AML-193 (cell line): ENCODE measurements at places on chromosomes 6 and 20.
A peak's percentile ranks its signal among the peaks of the same experiment; 100 is the strongest.

- DNase-seq: no peak
These were observed 691.7 kb upstream of the SLC35B3 start for GRCh38 chr6:9126878-9127560.

DNA sequence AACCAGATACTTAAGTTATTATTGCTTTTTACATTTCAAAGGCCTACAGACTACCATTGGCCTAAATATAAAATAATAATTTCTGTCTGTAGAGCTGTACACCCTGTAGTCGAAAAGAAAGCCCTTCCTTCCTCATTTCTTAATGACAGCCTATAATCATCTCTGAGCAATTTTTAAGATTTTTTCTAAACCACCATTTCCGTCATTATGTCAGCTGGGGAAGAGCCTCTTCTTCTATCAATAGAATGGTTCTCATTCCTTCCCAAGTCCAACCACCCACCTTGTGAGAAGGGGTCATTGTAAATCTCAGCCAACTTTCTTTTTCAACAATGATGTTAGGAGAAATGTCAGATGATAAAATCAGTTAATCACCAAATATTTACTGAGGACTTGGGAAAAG lies 91.8 kb downstream of the PLEKHG1 start:
- peak; percentile 12 for DNase-seq

- peak; percentile 88 for DNase-seq
These were observed 1.6 kb downstream of the SCAND1 start for GRCh38 chr20:35952480-35953386.

- DNase-seq: no peak
These were observed 433.7 kb upstream of the HSF2 start for GRCh38 chr6:121965739-121966138.

- DNase-seq: no peak
These were observed 23.9 kb downstream of the ERMARD start for GRCh38 chr6:169775321-169775720.

DNA sequence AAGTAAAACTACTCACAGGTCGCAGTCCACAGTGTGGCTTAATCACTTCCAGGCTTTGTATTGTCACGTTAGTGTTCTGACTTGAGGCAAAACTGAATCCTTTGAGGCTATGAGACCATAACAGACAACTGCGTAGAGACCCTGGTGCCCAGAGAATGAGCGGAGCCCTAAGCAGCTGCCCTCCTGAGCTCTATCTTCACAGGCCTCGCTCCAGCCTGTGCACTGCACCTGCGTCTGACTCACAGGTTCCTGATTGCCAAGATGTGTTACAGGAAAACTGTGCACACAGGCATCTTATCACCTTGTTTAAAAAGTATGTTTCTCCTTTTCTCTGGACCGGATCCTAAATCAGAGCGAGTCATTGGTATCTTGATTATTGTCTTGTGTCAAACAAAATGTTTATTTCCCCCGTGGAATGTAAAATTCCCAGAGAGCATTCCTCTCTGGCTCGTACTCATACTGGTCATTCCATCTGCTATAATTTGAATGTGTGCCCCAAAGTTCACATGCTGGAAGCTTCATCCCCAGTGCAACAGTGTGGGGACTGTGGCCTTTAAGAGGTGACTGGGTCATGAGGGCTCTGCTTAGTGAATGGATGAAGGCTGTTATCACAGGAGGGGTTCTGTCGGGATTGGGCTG lies 25.7 kb downstream of the PRR18 start:
- DNase-seq: no peak

- DNase-seq: no peak
These were observed 45.6 kb downstream of the ADGRF5 start for GRCh38 chr6:46876126-46876525.

- DNase-seq: no peak
These were observed 28.3 kb upstream of the CARMIL1 start for GRCh38 chr6:25250878-25251277.

DNA sequence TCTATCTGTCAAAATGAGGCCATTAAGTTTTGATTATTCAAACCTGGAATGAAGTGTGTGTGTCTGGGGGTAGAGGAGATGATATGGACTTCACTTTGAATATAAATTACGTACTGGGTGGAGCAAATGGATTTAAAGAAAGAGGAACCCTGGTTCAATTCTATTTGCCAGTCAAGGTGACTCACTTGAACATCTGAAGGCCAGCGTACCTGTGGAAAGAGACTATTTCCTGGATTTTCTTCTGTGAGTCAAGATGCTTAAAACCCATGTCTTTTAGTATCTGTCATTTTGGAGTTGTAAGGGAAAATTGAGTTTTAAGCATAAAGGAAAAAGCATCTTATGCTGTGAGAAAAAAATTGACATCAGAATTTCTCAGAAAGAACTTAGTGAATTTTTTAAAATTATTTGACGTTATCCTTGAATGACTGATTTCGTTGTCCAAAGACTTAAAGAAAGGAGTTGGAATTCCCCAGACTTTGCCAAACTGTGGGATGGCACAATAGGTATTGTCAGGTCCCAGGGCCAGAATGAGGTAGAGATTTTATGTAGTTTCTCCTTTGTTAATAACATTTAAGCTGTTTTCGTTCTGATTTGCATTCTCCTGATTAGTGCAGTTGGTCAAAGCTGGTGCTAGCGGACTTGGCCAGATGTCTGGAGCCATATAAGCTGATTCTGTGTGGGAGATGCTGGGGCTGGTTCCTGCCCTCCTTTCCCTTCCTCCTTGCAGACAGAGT lies 2.4 kb upstream of the PPP1R14C start:
- DNase-seq: no peak
